Activated CD8-positive, alpha-beta memory T cell treated with anti-CD3 and anti-CD28 coated beads, Interleukin-2, amount 10 ng/mL, durations not matched to agents 7 days and 5 days (primary cell): ENCODE measurements at places on chromosomes 2 and 18. TPM values are rescaled to one million over a fixed set of nuclear protein-coding genes. Genes with fewer than 3 reads are reported as not detected.

PLCL1 gene
- 0.20 TPM for total RNA-seq

MEMO1 gene
- 49.7 TPM for total RNA-seq

BUB1 gene
- total RNA-seq: 126 TPM

ASPRV1 gene
- 1.3 TPM for total RNA-seq

CDKL4 gene
- 1.1 TPM for total RNA-seq

GCKR gene
- total RNA-seq: not detected

RNF103 gene
- 13.1 TPM for total RNA-seq

ASAP2 gene
- 0.33 TPM for total RNA-seq

GULP1 gene
- total RNA-seq: not detected

CLHC1 gene
- 15.1 TPM for total RNA-seq

IGFBP2 gene
- 0.96 TPM for total RNA-seq

ANKRD23 gene
- total RNA-seq: 14.8 TPM

SEMA4C gene
- total RNA-seq: 9.7 TPM

WBP1 gene
- total RNA-seq: 40.5 TPM

RBKS gene
- total RNA-seq: 3.4 TPM

SCG2 gene
- 0.12 TPM for total RNA-seq

LIPG gene
- total RNA-seq: not detected

BCL11A gene
- total RNA-seq: not detected

GALNT5 gene
- total RNA-seq: not detected

GPR148 gene
- total RNA-seq: not detected

NLRC4 gene
- not detected for total RNA-seq

CTAGE1 gene
- total RNA-seq: not detected

ZNF521 gene
- not detected for total RNA-seq

TCF23 gene
- not detected for total RNA-seq

SOCS6 gene
- 0.79 TPM for total RNA-seq

NR4A2 gene
- total RNA-seq: 14.8 TPM

AP1S3 gene
- 13.5 TPM for total RNA-seq

CHRND gene
- not detected for total RNA-seq

PID1 gene
- not detected for total RNA-seq

EHBP1 gene
- total RNA-seq: 22.7 TPM

ITGB6 gene
- total RNA-seq: not detected

OTOS gene
- total RNA-seq: not detected

SERPINB5 gene
- total RNA-seq: not detected

LOXHD1 gene
- total RNA-seq: 0.26 TPM

FHOD3 gene
- total RNA-seq: not detected

LYG2 gene
- total RNA-seq: not detected
